ENCODE measurements at places on chromosomes 2 and 18.

- DNase-seq, result no peak
Observed at GRCh38 chr2:217833439-217833838, 169.4 kb downstream of the TNS1 start.

- DNase-seq, result no peak
Observed at GRCh38 chr2:157168501-157168900, 89.0 kb upstream of the GALNT5 start.

DNA sequence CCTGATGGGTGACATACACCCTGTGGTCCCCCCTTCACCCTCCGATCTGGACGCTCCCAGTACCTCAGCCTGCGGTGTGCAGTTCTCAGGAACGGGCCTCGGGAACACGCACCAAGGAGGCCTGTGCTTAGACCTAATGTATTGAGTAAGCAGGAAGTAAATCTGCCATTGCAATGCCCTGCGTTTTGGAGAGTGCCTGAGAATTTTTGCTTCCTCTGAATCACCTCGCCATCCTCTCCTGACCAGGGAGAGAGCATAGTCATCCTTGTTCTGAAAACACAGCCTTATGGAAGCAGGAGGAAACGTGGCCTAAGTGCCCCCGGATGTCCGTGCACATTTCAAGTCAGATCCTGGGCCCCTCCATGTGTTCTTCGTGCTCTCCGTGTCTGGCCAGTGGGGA is 272.2 kb downstream of the NDUFA10 start:
- no peak for DNase-seq

DNA sequence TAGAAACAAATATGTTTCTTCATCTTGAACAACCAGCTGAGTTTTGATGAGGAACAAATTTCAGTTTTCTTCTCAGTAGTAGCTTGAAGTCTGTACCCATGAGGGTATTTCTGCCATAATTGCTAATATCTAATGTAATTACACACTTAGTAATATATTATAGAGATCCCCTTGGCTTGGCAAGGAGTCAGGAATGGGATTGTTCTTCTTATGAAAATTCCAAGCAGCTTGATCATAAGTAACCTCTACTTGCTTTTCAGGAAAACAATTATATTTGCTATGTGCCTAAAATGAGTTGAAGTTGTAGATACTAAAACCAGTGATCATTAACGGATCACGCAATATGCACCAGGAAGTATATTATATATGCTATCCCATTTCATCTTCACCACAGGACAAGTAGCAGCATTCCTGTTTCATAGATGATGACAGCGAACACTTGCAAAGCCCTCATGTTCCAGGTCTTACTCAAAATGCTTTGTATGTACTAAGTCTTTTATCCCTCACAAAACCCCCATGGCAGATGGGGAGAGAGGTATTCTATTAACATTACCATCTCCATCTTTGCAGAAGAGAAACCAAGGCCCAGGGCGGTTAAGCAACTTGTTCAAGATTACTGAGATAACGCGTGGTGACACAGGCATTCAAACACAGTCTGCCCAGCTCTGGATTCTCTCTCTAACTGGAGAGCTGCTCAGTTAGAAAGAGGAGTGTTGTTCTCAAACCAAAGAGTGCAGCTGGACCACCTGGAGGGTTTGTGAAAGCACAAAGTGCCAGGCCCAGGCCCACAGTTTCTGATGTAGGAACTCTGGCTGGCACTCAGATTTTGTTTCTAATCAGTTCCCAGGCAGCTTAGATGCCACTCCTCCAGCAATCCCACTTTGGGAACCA is 21.8 kb upstream of the RGPD4 start:
- DNase-seq, result no peak

DNA sequence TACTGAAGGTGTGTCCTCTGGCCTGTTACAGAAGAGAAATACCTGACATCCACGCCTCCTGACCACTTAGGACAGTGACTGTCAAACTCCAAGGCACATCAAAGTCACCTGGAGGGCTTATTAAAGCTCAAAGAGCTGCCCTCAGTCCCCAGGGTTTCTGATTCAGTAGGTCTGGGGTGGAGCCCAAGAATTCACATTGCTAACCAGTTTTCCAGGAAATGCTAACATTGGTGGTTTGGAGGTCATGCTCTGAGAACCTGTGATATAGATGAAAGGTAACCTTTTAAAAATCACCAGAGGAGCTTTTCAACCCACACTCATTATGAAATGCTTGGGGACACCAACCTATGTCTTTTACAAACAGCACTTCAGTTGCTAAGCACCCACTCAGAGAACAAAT is 172.3 kb downstream of the ALK start:
- no peak for DNase-seq

DNA sequence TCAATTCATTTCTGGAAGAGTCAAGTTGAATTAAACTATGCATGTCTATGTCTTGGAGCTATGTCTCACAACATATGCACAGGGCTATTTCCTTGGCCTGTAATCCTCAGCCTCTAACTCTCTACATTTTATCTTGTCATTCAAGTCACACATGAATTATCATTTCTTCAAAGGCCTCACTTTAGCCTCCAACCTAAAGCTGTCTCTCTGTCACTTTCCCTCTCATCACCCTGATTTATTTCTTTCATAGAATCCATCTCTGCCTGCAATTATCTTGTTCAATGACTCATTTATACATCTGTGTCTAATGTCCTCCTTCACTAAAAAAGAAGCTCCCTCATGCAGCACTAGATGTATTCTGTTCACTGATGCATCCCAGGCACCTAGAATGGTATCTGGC is 614.2 kb upstream of the REG3G start:
- no peak for DNase-seq

DNA sequence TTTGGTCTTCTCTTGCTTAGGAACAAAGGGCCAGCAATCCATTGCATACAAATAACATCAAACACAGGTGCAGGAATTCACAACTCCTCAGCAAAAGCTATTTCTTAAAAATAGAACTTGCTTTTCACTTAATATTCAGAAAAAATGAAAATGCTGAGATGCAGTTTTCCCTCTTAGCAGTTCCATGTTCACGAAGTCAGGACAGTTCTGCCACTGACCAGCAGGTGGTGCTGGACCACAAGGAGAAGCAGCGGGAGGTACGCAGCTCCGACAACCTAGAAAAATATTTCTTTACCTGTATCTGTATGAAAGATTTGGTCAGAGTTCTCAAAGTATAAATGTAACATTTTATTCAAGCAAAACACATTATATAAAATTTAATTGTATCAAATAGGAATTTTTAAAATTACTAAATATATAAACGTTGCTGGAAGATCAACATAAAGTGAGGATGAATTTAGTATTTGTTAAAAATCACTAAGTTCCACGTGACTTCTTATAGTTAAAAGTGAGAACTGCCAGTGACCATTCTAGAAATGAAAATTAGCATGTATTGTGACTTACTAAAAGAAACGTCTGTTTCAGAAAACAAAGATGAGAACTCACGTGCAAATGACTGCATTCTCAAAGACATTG is 48.8 kb downstream of the ADNP2 start:
- no peak for DNase-seq

- DNase-seq, result no peak
Observed at GRCh38 chr2:215360596-215360995, 48.7 kb downstream of the ATIC start.

DNA sequence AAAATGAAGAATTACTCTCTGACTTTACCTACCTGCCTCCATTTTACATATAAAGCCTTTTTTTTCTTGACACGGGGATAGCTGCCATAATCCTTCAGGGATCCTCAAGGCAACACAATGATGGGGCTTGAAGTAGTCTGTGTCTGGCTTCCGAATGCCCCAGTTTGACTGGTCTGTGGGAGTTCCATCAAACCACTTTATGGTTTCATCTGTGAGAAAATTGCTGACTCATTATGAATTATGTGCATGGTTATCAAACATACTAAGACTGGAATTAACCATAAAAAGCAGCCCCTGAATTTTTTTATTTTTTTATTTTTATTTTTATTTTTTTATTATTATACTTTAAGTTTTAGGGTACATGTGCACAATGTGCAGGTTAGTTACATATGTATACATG is 117.5 kb downstream of the PLA2R1 start:
- no peak for DNase-seq

DNA sequence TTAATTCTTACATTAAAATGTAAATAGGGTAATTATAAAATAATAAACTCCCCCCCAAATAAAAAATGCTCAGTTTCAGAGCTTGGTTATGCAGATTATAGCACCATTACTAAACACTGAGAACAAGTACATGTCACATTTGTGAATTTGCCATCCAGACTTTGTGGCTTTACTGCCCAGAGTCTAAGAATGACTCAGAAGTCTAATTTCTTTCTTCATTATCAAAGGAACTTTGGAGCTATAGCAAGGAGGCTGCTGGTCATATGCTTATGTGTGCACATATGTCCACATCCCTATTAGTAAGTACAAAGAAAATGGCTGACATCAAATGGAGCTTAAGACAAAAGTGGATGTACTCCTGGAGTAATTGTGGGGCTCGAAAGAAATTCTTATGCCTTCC is 248.5 kb upstream of the SESTD1 start:
- no peak for DNase-seq

GRCh38 chr18:35917043-35917442 is 55.4 kb upstream of the RMP24 start:
- DNase-seq, result no peak

GRCh38 chr2:25276569-25277465 is 64.9 kb downstream of the DNMT3A start:
- DNase-seq, result no peak

DNA sequence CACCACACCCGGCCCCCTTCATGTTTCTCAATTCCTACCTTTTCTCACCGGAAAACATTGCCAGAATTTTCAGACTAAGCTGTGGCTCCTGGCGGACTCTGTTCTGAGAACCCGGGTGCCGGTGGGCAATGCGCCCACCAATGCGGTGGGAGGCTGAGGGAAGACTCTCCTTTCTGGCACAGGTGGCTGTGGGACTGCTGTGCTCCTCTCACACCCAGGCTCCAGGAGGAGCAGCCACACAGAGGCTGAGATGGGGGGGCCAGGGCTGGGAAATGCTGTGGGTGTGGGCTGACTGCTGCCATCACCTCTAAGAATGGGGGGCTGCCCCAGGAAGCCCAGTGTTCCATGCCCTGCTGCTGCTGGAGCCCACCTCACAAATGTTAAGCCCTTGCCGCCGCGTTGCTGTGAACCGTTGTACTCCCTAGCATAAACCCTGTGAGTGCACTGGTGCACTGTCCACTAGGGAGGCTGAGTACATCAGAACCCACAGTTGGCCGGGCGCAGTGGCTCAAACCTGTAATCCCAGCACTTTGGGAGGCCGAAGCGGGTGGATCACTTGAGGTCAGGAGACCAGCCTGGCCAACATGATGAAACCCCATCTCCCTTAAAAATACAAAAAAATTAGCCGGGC is 152.6 kb downstream of the LDLRAD4 start:
- no peak for DNase-seq

DNA sequence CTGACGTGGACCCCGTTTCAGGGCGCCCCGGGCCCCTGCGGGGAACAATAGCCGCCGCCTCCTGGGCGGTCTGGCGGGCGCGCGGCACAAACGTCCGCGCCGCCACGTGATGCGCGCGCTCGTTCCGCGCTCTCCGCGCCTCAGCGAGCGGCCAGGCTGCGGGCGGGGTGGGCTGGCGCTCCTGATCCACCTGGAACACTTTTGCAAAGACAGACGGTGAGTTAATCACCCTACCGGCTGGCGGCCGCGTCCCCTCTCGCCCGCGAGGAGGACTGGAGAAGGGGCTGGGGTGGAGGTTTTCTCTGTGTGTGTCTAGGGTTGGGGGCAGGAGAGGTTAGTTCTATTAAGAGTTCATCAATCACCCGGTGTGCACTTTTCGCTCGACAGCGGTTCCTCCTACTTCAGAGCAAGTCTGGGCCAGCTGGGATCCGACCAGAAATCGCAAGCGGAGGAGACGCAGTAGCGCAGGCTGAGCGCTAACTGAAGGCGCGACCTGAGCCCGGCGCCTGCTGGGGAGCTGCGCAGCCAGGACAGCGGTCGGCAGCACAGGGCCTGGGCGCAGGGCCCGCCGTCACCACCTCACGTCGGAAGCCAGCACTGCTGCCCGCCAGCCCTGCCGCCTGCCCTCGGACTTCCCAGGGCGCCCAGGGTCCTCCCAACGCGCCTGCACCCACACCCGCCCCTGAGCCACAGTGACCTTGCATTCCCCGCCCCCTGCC is 10.3 kb upstream of the HOXD1 start:
- no peak for DNase-seq

GRCh38 chr2:150767991-150768746 is 280.7 kb upstream of the RND3 start:
- DNase-seq, result no peak

DNA sequence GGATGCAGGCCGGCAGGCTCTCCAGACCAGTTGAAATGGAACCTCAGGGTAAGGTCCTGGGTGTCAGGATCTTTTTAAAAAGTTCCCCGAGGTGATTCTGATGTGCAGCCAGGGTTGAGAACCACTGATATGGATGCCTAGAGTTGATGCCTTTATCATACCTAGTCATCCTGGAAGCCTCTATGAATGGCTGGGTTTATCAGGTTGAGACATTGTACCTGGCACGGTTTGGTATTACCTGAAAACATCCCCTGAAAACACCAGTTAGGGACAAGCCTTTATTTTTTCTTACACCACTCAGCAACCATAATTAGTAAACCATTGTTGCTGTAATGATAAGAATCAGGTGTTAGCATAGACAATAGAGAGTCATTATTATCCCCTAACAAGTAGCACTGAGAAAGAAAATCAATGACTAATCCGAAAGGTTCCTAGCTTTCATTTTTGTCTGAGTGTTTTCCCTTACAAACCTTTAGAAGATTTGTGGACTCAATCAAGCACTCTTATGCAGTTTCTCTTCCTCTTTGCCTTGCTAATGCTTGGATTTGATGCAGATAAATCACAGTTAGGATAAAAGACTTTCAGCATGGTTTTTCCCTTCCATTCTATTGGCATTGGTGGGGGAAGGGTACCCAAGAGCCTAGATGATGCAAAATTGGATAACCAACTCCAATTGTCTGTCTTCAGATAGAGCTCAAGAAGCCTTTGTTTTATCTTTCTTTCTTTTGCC is 116.5 kb upstream of the LYPD6 start:
- DNase-seq, result no peak

GRCh38 chr2:127968610-127969339 is 59.1 kb downstream of the SAP130 start:
- DNase-seq, result no peak

DNA sequence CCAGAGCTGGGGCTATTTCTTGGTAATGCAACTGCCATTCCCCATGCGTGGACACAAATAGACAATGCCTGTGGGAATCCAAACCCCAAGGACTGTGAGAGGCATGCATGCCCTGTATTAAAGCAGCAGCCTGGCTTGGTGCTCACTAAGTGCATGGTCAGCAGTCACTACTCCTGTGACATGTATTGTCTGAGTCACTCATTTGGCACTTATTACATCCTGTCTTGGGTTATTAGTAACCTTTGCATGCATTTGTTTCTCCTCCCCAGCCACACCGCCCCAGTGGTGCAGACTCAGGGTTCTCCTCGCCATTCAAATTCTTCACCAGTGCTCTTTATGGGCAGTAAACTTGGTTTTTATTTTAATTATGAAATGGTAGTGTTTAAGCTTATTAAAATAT is 30.2 kb downstream of the PRKCE start:
- DNase-seq, result no peak

DNA sequence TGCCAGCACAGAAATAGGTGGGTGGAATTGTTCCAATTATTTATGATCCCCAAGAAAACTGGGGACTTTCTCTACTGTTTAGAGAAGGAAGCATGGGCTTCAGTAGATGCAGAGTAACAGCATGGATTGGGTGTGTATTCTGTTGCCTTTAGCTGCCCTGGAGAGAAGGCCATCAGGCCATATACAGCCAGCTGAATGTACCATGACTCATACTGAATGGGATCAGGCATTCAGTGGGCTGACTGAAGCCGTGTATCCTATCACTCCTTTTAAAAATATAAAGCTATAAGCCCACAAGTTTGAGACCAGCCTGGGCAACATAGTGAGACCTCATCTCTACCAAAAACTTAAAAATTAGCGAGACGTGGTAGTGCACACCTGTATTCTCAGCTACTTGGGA is 16.7 kb upstream of the PLEKHM3 start:
- no peak for DNase-seq
